ENCODE measurements at places on chromosomes 4 and X.

GRCh38 chr4:1512738-1513660 is 106.8 kb upstream of the NKX1-1 start:
- DNase-seq: peak; percentile 69

- no peak for DNase-seq
Measured at GRCh38 chr4:14812101-14812500, 190.2 kb upstream of the CPEB2 start.

DNA sequence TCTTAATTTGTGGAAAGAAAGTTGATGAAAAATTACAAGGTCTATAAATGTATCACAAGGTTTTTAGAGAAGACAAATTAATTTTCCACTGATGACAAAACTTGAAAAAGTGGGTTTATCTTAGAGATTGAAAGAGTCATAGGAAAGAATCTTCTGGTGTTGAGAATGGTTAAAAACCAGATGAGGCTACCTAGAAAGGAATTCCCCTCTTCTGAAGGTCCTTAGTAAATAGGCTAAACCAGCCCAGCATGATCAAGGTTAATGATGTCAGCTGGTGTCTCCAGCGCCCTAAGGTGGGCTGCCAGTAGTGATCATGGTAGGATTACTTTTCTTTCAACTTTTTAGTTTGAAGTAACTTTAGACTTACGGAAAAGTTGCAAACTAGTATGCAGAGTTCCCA is 71.8 kb upstream of the PGRMC2 start:
- DNase-seq: no peak

DNA sequence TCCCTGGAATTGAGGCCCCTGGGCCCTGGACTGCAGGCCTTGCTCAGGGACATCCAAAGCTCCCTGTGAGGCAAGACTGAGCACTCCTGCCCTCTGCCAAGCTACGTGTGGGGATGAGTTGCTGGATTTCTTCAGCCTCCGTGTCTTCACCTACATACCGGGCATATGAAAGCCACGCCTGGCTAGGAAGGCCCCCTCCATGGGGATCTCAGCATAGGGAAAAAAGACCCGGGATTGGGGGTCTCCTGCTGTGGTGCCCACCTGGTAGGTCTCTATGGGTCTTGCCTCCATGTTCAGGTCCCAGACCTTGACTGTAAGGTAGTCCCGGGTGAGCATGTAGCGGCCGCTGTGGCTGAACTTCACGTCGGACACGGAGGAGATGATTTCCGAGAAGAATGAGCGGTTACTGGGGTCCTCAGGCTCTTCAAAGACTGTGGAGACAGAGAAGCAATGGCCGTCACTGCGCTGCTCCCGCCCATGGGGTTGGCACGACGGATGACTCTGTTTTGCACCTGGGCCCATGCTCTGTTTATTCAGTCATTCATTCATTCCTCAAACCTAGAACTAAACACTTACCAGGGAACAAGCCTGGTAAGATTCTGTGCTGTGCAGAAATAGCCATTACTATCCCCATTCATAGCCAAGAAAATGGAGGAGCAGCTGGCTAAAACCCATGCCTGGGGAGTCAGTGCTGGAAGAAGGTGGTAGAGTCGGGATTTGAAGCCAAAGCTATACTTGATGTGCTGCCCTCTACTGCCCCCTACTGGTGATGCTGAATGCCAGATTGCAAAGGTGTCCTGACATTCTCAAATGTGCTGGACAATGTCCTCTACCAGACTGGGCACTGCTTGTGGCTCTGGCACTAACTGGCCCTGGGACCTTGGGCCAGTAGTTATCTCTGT is 63.9 kb downstream of the WFS1 start:
- DNase-seq: no peak

DNA sequence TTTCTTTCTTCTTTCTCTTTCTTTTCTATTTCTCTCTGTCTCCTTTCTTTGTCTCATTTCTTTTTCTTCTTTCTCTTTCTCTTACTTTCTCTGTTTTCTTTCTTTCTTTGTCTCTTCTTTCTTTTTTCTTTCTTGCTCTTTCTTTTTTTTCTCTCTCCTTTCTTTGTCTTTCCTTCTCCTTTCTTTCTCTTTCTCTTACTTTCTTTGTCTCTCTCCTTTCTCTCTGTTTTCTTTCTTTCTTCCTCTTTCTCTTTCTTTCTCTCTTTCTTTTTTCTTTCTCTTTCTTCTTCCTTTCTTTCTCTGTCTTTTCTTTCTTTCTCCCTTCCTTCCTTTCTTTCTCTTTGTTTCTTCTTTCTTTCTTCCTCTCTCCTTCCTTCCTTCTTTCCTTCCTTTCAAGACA is 184.8 kb downstream of the CRLF2 start:
- DNase-seq: no peak

- no peak for DNase-seq
Measured at GRCh38 chr4:138263247-138263816, 21.2 kb upstream of the SLC7A11 start.

GRCh38 chrX:23900220-23900797 is 7.4 kb downstream of the APOO start:
- no peak for DNase-seq

GRCh38 chr4:19924761-19925160 is 326.9 kb upstream of the SLIT2 start:
- DNase-seq: no peak

DNA sequence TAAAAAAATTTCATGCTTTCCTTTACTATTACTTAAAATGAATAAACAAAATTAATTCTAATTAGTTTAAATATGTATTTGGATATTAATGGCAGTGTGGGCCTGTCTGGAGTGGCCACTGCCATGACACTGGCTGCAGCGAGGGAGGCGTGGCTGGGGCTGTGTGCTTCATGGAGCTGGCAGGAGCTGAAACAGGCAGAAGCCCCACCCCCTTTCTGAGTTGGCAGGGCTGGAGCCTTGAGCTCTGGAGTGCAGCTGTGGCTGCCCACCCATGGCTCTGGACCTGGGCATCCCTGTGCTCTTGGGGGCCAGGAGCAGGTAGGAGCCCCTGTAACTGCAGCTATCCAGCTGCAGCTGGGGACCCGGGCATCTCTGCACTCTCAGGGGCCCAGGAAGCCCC is 8.2 kb upstream of the HSD17B11 start:
- no peak for DNase-seq

GRCh38 chrX:133645256-133645655 is 230.0 kb upstream of the GPC4 start:
- no peak for DNase-seq

DNA sequence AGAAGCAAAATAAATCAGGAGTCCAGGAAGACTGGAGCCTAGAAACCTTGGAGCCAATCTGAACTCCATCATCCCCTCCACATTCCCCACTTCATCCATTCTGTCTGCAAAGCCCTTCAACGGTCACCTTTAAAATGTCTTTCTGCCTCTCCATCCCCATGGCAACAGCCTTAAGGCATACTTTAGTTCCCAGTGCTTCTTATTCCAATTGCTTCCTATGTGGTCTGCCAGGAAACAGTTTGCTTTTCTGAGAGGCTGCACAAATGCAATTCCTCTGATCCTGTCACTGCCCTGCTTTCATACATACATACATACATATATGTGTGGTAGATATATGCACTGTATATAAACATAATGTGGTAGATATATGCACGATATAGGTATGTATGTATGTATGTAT is 786 bp upstream of the MAGEH1 start:
- no peak for DNase-seq

GRCh38 chr4:151045907-151046306 is 30.8 kb upstream of the LRBA start:
- no peak for DNase-seq

DNA sequence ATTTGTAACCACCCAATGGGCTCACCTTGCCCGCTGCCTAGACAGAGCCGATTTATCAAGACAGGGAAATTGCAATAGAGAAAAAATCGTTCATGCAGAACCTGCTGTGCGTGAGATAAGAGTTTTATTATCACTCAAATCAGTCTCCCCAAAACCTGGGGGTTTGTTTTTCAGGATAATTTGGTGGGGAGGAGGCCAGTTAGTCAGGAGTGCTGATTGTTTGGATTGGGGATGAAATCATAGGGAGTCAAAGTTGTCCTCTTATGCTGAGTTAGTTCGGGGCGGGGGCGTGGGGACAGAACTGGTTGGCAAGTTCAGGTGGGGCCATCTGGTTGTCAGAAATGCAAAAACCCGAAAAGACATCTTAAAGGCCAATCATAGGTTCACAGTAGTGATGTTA is 203.0 kb downstream of the MAB21L2 start:
- no peak for DNase-seq

- no peak for DNase-seq
Measured at GRCh38 chrX:72262077-72262476, 15.0 kb downstream of the RPS4X start.

GRCh38 chr4:160175064-160175643 is 1072.3 kb downstream of the RAPGEF2 start:
- DNase-seq: no peak

DNA sequence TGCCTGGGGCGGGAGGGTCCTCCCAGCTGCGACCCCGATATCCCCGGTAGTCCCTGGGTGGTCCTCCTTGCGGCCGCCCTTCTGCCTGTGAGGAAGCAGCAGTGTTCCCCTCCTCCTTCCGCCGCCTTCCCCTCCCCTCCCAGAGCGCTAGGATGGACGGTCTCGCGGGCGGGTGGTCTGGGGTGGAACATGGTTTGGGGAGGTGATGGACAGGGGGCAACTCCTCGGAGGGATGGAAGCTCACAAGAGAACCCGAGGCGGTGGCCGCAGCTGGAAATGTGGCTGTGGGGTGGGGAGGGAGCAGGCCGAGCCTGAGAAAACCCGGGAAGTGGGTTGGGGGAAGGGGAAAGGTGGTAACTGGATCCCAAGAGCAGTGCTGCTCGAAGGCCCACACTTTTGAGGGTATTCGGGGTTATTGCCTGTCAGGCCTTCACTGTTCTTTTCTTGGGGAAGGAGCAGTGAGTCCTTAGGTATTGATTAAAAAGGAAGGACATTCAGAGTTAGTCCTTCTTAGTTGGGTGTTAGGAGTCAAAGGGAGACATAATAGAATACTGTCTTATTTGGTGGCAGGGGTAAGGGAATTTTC is 581 bp downstream of the UBE2K start:
- no peak for DNase-seq

GRCh38 chrX:53047228-53047627 is 1.4 kb upstream of the GPR173 start:
- DNase-seq: no peak

- DNase-seq: no peak
Measured at GRCh38 chr4:2075171-2075986, 16.3 kb downstream of the NAT8L start.

- DNase-seq: no peak
Measured at GRCh38 chr4:93761286-93761685, 67.3 kb upstream of the ATOH1 start.

GRCh38 chr4:87632469-87632868 is 17.6 kb upstream of the DMP1 start:
- no peak for DNase-seq

DNA sequence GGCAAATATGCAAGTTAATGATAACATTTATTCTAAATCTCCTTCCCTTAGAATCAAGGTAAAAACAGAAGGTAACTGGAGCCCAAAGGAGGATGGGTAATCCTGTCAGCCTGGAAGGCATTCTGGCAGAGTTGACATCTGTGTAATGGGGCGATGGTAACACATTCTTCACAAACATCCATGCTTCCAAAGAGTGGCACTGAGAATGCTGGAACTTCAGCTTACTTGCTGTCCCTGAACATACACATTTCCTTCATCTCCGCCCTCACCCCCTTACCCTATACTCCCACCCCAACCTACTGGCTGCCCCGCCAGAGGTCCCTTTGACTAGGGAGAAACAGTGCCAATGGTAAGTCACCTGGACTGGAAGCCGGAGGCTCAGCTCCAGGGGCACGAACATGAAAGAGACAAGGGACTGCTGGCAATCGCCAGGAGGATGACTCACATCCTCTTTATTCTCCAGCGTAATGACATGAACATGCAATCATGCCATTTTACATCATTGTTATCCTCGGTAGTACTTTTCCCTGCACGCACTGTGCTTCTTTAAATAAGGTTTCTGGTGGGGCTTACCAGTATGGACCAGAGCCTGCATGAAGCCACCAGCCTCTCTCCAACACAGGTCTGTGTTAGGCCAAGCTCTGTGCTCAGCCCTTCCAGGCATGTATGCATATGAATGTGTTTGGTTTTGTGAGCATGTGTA is 694.2 kb upstream of the TENM3 start:
- no peak for DNase-seq

- peak; percentile 25 for DNase-seq
Measured at GRCh38 chrX:39337451-39337850, 536.2 kb downstream of the MID1IP1 start.

DNA sequence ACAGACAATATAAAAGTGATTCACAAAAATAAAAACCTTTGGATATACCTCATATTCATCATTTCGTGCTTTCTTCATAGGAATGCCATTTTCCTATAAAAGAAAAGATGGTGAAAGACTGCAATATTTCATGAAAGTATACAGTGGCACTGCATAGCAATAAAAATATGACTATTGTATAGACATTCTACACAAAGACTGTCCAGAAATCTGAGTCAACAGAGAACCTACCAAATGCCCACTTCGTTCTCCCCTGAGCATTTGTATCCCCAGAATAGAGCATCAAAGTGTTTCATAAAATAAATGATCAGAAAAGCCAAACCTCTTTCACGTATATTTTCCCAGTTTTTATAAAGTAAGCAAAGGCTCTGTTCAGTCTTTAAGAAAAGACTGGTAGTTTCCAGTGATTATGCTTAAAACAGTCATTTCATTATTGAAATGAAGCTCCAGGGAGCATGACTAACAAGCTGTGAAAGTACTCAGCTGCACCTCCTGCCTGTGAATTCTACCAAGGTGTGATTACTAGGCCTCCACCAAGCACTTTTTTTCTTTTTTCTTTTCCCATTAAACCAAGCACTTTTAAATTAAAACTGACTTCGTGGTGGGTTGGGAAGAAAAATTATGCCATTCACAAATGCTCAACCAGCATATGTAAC is 20.2 kb downstream of the PPA2 start:
- DNase-seq: no peak

DNA sequence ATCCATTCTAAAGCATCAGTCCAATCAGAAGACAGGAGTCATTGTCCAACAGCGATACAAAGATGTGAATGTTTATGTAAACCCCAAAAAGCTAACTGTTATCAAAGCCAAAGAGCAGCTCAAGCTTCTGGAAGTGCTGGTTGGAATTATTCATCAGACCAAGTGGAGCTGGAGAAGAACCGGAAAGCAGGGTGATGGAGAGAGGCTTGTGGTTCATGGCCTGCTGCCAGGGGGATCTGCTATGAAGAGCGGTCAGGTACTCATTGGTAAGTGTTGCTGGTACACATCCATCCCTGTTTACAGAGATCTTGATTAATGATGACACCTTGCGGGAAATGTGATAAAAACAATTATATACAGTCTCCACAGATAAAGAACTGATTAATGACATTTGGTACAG is 11.0 kb downstream of the INTU start:
- no peak for DNase-seq

- DNase-seq: no peak
Measured at GRCh38 chrX:83535417-83536196, 27.5 kb downstream of the POU3F4 start.

- no peak for DNase-seq
Measured at GRCh38 chr4:150708004-150708403, 126.1 kb downstream of the MAB21L2 start.

- DNase-seq: no peak
Measured at GRCh38 chr4:15398001-15398400, 29.8 kb upstream of the C1QTNF7 start.

- DNase-seq: no peak
Measured at GRCh38 chrX:138708268-138708667, 3.2 kb downstream of the FGF13 start.
